Activated CD4-positive, alpha-beta T cell treated with anti-CD3 and anti-CD28 coated beads, Interleukin-2, amount 10 ng/mL, durations not matched to agents 7 days and 5 days (primary cell): ENCODE measurements at places on chromosomes 6 and 20. TPM values are rescaled to one million over a fixed set of nuclear protein-coding genes. Genes with fewer than 3 reads are reported as not detected.

GRCh38 chr6:138818496-138819194 is 22.8 kb downstream of the ECT2L start:
- H3K4me1 ChIP-seq: peaks cover 26% of the 10 kb centered on the region
- no peaks in the 10 kb centered on the region for H3K36me3 ChIP-seq
- H3K27me3 ChIP-seq: no peaks in the 10 kb centered on the region
- H3K27ac ChIP-seq: no peak overlapping the region
- no peak for DNase-seq

CCM2L gene
- not detected for total RNA-seq

IPCEF1 gene
- 26.2 TPM for total RNA-seq

DNA sequence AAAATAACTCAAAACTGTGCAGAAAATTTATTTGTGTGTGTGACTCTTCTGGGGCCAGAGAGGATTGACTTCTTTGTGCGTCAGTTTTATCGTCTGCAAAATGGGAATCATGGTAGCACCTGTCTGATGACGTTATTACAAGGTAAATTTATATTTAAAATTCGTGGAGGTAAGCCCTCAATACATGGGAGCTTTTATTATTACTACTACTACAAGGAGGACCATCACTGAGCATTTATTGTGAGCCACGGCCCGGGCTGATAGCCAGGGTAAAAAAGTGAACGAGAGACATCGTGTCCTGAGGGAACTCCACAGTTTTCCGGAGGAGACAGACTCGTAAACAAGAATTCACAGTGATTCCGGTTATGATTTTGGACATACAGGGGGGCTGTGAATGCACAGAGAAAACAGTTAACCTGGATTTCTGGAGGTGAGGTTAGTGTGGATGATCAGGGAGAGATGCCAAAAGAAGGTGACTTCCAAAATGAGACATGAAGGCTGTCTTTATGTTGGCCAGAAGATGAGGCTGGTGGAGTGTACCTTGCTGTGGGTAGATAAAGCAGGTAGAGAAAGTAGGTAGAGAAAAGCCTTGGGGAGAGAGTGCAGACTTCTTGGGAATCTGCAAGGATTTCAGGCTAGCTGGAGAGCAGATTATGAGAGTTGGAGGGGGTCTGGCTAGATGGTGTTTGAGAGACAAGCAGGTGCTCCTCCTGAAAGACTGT is 10.6 kb upstream of the SERINC3 start:
- H3K27me3 ChIP-seq: peaks cover 9% of the 10 kb centered on the region
- peaks cover 11% of the 10 kb centered on the region for H3K4me1 ChIP-seq
- no peak for DNase-seq
- no peak overlapping the region for H3K4me3 ChIP-seq

GRCh38 chr6:42391441-42391840 is 60.3 kb downstream of the TRERF1 start:
- H3K4me1 ChIP-seq: peaks cover 89% of the 10 kb centered on the region
- H3K27me3 ChIP-seq: no peaks in the 10 kb centered on the region
- no peak for DNase-seq
- H3K27ac ChIP-seq: peak overlapping the region; percentile 99
- peaks cover 8% of the 10 kb centered on the region for H3K36me3 ChIP-seq
- peak overlapping the region; percentile 63 for H3K4me3 ChIP-seq

GRCh38 chr20:29298271-29298590 is 1959.2 kb upstream of the DEFB115 start:
- no peaks in the 10 kb centered on the region for H3K36me3 ChIP-seq
- H3K27me3 ChIP-seq: no peaks in the 10 kb centered on the region
- no peak overlapping the region for H3K4me3 ChIP-seq
- DNase-seq: no peak

ARMH2 gene
- total RNA-seq: 1.8 TPM

DNA sequence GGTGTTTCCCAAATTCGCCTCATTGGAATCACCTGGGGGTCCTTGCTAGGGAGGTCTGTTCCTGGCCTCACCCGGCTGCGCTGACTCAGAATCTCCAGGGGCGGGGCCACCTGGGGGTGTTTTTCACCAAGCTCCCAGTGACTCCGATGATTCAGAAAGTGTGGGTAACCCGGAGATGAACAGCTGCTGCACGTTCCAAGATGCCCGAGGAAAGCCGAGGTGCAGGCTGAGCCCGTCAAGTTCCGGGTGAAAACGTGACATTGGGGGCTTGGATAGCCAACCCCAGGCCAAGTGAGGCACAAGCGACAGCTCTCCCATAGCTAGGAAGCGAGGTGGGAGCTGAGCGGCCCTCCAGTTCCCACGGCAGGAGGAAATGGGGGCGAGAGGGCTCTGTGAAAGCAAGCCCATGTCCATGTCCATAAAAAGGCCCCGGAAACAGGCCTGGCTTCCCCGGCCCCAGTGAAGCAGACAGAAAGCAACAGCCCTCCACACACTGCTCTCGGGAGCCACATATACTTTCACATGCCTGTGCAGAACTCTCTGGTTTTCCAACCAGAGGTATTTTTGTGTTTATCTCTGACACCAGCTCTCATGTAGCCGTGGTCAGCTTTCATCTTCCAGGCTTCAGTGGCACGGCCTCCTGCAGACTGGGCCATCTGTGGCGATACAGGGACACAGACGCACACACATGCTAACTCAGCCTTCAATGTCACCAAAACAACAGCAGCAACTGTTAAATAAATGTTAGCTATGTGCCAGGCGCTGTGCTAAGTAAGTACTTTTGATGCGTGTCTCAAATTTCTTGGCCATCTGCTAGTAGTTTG is 90.7 kb upstream of the CCDC28A start:
- no peak for DNase-seq
- H3K27ac ChIP-seq: no peak overlapping the region
- H3K36me3 ChIP-seq: no peaks in the 10 kb centered on the region
- peaks cover 4% of the 10 kb centered on the region for H3K27me3 ChIP-seq
- H3K4me1 ChIP-seq: no peaks in the 10 kb centered on the region
- no peak overlapping the region for H3K4me3 ChIP-seq

DNA sequence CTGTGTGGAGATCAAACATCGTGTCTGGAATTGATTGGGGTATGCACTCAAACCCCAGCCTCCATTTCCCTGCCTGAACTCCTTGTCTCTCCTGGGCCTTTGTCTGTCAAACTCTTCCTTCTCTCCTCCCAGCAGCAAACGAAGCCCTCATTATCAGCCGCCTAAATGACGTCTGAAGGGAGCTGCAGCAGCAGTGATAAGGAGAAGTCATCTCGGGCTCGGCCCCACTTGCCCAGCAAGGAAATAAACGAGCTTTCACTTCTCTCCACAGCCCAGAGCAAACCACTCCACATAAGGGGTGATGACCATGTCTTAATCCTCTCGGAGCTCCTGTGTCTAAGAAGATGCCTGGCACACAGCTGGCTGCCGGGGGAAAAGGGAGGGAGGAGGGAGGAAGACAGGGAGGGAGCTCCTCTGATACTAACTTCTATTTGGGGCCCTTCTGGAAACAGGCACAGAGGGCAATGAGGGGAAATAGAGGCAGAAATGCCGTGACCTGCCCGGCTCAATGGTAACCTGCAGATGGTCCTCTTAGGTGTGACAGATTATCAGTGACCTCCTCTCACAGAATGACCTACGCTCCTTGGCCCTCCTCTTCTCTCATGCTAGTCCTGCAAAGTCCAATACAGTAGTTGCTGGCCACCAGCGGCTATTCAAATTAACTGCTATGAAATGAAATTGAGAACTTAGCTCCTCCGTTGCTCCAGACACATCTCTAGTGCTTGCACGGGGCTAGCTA is 100.4 kb downstream of the PXDC1 start:
- no peak for DNase-seq
- H3K4me1 ChIP-seq: no peaks in the 10 kb centered on the region
- H3K4me3 ChIP-seq: no peak overlapping the region
- H3K27me3 ChIP-seq: no peaks in the 10 kb centered on the region
- no peaks in the 10 kb centered on the region for H3K36me3 ChIP-seq

GRCh38 chr6:128882560-128882959 is 378 bp upstream of the LAMA2 start:
- no peak overlapping the region for H3K27ac ChIP-seq
- H3K4me1 ChIP-seq: no peaks in the 10 kb centered on the region
- DNase-seq: no peak
- peaks cover 20% of the 10 kb centered on the region for H3K27me3 ChIP-seq

DNA sequence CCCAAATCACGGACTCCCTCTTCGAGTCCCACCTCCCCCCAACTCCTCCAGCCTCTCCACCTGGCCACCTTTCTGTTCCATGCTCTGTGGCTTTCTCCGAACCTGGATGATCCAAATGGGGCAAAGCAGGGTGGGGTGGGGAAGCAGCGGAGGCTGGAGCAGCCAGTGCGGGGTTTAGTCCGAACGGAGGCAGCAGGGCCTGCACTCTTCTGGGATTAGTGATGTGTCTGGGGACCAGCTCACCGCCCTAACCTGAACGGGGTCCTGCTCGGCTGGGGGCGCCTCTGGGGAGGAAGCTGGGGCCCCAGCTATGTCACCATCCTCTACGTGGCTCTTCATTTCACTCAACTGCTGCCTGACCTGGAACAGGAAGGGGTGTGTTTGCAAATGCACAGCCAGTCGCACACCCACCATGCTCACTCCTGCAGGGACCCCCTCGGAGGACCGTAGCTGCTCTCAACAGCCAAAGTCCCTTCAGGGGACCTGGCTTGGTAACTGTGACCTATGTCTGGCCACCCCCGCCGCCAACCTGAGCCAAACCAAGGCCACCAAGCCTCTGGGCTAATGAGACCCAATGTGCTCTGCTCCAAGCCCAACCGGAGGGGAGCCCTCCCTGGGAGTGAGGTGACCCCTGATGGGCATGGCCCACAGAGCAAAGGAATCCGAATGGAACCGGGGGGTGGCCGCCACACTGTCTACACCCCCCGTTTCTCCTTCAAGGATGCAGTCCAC is 46.8 kb downstream of the DSTN start:
- no peak overlapping the region for H3K27ac ChIP-seq
- H3K36me3 ChIP-seq: peaks cover 1% of the 10 kb centered on the region
- peaks cover 18% of the 10 kb centered on the region for H3K4me1 ChIP-seq
- H3K4me3 ChIP-seq: no peak overlapping the region
- H3K27me3 ChIP-seq: no peaks in the 10 kb centered on the region
